Fibroblast of the aortic adventitia (primary cell): ENCODE measurements at places on chromosomes 13 and 19. TPM values are rescaled to one million over a fixed set of nuclear protein-coding genes. Genes with fewer than 3 reads are reported as not detected.

Gene NFIC
- 79.5 and 83.2 TPM in 2 replicates for total RNA-seq

Gene LILRA1
- total RNA-seq = not detected in 2 replicates

Gene KCNRG
- 1.4 and 2.9 TPM in 2 replicates for total RNA-seq

Gene ZBTB45
- 9.2 and 9.9 TPM in 2 replicates for total RNA-seq

Gene ITGBL1
- 167 and 301 TPM in 2 replicates for total RNA-seq

Gene ACER1
- total RNA-seq = not detected in 2 replicates
